ENCODE measurements at places on chromosomes 6 and 20. TPM values are rescaled to one million over a fixed set of nuclear protein-coding genes. Genes with fewer than 3 reads are reported as not detected.

Gene EPHA7
- not detected for total RNA-seq

Gene GGTLC1
- total RNA-seq = not detected

Gene OR2H2
- total RNA-seq = not detected

Gene SLC22A2
- not detected for total RNA-seq

- DNase-seq = no peak
Measured at GRCh38 chr6:124027392-124027791, 223.7 kb downstream of the NKAIN2 start.

GRCh38 chr20:18267815-18268214 is 20.5 kb upstream of the ZNF133 start:
- DNase-seq = no peak

DNA sequence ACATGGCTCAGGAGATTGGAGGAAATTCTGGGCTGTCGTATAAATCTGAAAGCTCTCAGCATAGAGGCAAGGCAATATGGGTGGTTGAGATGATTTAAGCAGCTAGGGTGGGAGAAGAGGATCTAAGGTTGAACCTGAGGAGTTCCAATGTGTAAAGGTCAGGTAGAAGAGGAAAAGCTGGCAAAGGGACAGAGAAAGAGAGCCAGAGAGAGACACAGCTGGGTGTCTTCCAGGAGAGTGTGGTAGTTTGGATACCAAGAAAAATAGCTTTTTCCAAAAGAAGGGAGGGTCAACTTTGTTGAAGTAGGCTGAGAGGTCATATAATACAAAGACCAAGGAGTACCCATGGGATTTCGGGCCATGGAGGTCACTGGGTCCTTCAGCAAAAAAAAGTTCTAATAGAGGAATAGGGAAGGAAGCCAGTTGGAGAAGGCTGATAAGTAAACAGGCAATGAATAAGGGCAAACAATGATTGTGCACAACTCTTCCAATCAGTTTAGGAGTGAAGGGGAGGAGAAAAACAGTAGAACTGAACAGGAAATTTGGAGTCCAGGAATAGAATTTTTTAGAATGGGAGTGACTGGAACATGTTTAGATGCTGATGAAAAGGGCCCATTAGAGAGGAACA is 135.1 kb downstream of the QRSL1 start:
- DNase-seq = no peak

GRCh38 chr6:158311626-158312025 is 639 bp upstream of the TULP4 start:
- no peak for DNase-seq
